ENCODE measurements at places on chromosomes 4 and X.

- no peak for DNase-seq
Observed at GRCh38 chrX:53547668-53548067, 113.5 kb upstream of the HSD17B10 start.

- no peak for DNase-seq
Observed at GRCh38 chr4:182923366-182923765, 6.2 kb upstream of the DCTD start.

- DNase-seq = no peak
Observed at GRCh38 chrX:96405842-96406241, 278.8 kb upstream of the DIAPH2 start.

DNA sequence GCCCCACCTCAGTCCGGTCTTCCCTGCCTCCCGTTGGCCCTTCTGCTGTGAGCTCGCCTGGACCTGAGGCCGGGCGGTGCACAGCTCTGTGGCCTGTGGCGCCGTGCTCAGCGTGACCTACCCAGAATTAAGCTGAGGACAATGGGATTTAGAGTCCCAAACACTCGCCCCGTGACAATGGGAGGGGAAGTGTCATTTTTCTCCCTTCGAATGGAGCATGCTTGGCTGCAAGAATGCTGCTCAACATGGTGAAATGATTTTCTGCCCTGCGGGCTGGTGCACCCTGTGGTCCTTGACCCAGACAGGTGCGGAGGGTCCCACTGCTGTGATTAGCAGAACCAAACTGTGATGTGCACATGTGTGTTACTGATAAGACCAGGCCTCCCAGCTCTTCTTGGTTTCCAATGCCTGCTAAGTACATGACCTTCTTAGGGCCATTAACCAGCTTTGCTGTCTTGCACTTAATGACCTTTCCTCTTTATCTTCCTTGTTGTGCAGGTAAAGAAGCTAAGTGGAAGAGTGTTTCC is 772 bp downstream of the EOLA1 start:
- no peak for DNase-seq

GRCh38 chrX:150182161-150182560 is 181.0 kb upstream of the MAMLD1 start:
- no peak for DNase-seq

DNA sequence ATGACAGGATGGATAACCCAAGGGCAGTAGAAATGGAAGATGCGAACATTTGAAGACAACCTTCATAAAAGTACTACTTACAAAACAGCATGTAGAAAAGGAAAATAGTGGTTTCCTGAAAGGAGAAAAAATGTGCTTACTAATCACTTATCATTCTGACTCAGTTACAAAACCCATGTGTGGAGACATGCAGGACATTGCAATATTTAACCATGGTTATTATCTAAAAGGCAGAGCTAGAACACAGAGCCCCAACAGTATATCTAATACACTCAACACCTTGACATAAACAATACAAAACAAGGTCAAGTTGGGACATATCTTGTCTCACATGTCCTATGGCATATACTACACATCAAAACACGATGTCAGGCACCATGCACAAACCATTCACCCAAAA is 55.9 kb downstream of the EIF4E start:
- no peak for DNase-seq

All from stimulated activated naive CD4-positive, alpha-beta T cell treated with Interleukin-2 at 50 U/mL for 16 hours (primary cell).